CD4-positive, alpha-beta T cell treated with Interleukin-17A for 4 hours (primary cell): ENCODE measurements at places on chromosomes 6 and 20.

DNA sequence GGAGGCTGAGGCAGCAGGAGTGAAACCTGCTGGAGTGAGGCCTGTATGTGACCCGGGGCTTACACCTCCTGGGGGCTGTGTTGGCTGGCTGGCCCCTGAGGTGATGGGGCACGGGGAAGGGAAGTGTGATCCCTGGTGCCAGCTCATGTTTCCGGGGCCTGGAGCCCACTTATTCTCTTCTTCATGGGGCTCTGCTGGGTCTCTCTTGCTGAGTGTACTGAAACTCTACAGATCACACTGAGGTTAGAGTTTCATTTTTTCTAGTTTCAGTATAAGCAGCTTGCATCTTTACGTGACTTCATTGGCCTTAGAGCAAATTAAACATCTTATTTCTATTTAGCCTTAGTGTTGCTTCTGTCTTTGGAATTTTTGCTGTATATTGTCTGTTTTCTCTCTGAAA, 96.2 kb downstream of the ANKS1A start:
- DNase-seq = no peak

DNA sequence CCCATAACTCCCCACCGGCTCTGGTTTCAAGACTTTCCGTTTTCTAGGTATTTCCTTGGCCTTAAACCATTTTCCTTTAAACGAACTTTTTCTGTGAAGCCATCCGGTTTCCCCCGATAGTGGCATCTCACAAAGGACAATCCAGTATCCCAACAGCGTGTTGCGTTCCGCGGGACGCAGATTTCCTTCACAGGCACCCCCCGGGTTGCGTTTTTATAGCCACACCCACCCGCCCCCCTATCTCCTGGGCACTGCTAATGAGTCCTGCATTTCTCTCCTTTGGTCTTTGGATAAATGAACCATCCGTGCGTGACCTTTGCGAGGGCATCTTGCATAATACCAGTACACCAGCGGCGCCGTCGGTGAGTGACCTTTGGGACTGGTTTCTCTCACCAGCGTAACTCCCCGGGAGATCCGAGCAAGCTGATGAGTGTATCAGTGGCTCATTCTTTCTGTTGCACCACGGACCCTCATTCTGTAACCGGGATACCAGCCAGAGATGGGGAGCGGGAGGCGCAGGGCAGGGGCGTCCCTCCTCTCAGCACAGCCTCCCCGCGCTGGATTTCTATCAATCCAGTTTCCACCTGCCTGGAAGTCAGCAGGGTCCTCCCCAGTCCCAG, 586 bp upstream of the NQO2 start:
- no peak for DNase-seq

DNA sequence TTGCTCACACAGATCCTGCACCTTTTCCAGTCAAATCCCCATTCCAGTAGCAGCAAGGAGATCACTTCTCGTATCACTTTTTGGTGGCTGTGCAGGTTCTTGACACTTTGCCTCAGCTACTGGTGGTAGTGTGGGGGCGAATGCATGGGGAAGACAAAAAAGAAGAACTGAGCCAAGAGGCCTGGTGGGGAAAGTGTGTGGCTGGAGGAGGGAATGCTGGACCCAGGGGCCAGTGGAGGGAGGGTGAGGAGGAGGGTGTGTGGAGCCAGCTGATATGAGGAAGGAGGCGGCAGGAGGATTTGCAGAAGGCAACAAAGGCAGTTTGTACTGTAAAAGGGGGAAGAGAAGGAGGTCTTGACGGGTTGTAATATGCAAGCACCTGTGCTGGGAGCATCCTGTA, 15.7 kb upstream of the HLA-C start:
- DNase-seq = no peak

DNA sequence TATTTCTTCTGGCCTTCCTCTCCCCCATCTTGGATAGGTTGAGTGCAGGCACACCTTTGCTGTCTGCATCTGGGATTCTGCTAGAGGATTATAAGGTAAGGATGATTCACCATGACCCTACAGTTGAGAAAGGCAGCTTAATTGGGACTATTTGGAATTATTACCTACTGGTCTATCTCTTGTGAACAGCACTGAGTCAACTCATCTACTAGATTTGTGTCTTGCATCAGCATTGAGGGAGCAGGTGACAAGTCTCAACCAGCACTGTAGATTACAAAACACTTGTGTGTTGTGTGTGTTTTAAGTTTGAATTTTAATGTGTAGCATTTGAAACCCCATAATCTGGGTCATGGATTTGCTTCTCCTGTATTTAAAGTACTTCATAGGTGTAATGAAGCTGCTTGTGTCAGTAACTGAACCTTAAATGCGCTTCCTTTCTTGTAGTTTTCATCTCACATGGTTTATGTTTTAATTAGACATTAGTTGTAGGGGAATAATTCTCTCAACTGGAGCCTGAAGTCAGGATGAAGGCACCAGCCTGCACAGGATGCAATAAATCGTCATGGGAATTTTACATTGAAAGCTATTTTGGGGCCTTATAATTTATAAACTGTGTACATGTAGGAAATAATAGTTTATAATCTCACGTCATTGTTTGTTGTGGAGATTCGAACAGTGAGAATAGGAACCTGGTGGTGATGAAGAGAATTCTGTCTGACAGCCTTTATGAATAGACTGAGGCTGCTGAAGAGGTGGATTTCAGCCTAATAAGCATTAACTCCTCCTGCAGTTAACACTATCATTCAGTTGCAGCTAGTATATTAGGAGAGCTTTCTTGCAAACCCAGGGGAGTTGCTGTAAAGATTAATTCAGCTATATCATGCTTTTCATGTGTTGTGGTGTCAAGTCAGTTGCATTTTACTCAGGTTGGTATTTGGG, 125.1 kb downstream of the JARID2 start:
- DNase-seq = no peak
